Activated CD8-positive, alpha-beta memory T cell treated with anti-CD3 and anti-CD28 coated beads for 1 hour (primary cell): ENCODE measurements at places on chromosomes 5 and 9.

DNA sequence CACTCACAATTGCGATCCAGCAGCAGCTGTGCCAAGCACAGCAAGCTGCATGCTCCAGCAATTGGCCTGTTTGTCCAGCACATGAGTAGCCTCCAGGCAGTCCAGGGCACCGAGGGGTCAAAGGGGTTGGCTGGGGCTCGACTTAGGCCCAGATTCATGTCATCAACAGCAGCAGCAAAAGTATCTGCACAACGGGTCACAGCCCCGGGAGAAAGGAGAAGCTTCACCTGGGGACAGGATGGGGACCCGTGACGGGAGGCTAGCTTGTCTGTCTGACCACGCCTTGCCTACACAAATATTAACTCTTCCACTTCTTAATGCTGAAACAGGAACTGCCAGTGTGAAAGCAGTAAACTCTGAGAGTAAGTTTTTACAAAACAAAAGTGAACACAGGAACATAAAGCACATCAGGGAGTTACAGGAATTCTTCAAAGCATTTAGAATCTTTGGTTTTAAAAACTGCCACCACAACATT is 191.2 kb downstream of the PIK3R1 start:
- no peak for DNase-seq

- no peak for DNase-seq
Measured at GRCh38 chr5:10306806-10307205, 896 bp downstream of the CMBL start.

DNA sequence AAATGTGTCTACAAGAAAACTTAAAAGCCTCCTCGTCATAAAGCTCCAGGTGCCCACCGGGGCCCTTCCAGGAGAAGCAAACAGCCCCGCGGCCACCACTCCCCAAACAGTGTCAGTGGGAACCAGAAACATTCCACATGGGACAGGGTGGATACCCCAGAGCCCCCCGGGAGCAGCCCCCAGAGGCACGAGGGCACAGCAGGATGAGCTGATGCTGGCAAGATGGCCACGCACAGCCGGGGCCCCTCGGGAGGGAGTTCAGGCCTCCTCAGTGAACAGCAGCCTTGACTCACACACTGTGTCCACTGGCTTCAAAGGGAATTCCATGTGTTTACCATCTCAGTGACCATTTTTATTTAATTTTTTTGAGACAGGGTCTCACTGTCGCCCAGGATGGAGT is 10.5 kb downstream of the EXD3 start:
- no peak for DNase-seq

- DNase-seq, result no peak
Measured at GRCh38 chr5:13930541-13931171, 13.8 kb downstream of the DNAH5 start.

DNA sequence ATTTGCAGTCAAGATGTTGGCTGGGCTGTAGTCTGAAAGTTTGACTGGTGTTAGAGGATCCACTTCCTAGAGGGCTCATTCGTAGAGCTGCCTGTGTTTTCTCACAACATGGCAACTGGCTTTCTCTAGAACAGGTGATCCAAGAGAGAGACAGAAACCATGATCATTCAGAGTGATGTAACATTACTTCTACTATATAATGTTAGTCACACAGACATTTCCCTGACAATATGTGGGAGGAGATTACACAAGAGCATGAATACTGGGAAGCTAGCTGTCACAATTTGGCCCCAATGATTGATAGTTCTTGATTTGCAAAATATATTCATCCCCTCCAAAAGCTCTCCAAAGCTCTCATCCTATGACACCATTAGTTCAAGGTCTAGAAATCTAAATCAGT is 10.9 kb upstream of the TMEM161B start:
- DNase-seq, result no peak

DNA sequence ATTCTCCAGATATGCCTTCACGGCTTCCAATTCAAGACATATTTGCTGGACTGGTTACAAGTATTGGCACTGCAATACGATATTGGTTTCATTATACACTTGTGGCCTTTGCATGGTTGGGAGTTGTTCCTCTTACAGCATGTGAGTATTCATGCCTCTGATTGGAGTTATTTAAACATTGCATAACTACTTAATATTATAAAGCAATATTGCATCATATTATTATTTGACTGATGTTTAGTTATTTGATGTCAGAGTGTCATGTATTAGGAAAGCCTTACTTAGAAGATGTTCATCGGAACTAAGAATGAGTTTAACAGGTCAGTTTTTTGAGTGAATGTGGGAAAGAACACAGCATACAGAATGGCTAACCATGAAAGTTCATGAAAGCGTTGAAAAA is 28.3 kb downstream of the MARCHF6 start:
- DNase-seq, result no peak

DNA sequence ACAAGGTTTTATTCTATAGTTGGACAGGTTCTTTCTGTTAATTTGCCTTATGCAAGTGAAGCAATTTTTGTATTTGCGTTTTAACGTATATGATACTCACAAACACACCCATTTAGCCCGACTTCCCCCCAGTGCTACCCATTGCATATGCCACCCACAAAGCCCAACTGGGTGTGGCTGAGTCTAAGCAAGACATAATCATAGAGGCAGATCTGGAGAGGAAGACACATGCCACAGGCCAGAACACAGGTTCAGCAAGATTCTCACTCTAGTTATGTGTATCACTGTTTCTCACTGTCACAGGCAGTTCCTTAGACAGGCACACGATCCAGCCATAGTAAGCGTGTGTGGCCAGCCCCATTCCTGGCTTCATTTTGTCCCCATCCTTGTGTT is 29.0 kb upstream of the PUM3 start:
- DNase-seq, result no peak

DNA sequence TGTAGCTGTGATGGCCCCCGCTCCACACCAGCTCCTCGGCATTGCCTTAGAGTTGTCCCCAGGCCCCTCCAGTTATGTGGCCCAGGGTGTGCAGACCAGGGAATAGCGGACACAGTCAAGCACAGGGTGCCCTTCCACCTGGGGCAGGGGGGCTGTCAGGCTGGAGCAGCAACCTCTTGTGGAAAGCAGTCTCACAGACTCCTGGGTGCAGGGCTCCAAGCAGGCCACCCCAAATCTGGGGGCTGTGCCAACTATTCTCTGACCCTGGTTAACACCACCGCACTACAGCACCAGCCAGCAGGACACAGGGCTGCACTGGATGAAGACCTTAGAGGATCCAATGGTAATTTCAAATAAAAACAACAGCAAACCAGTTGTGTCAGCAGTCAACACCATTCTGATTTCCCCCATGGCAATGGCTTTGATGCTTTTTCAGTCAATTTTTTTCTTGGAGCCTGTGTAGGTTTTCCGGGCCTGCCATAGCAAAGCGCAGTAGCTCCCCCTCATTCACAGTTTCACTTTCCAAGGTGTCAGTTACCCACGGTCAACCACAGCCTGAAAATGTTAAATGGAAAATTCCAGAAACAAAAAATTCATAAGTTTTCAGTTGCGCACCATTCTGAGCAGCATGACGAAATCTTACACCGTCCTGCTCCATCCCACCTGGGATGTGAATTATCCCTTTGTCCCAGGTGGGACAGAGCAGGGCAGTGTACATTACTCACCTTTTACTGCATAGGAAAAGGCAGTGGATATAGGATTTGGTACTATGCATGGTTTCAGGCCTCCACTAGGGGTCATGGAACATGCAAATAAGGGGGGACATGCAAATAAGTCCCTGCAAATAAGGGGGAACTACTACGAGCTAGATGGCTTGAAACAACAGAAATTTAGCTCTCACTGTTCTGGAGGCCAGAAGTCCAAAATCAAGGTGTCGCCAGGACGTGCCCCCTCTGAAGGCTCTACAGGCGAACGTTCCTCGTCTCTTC is 49.0 kb downstream of the C5orf15 start:
- DNase-seq, result no peak

DNA sequence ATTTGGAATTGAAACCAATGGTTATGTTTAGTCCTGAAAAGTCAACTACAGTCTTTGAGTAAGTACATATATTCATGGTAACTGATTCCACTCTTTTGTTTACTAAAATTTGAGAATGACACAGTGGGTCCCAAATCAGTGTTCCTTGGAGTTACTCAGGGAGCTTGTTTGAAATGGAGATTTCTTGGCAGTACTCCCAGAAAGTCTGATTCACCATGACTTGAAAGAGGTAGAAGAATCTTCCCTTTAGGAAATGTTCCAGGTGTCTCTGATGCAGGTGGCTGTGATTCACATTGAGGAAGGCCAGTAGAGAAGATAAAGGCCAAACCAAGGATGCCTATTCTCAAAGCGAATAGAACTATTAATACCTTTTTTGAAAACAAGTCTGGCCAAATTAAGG is 1078.3 kb downstream of the CDH12 start:
- DNase-seq, result no peak

DNA sequence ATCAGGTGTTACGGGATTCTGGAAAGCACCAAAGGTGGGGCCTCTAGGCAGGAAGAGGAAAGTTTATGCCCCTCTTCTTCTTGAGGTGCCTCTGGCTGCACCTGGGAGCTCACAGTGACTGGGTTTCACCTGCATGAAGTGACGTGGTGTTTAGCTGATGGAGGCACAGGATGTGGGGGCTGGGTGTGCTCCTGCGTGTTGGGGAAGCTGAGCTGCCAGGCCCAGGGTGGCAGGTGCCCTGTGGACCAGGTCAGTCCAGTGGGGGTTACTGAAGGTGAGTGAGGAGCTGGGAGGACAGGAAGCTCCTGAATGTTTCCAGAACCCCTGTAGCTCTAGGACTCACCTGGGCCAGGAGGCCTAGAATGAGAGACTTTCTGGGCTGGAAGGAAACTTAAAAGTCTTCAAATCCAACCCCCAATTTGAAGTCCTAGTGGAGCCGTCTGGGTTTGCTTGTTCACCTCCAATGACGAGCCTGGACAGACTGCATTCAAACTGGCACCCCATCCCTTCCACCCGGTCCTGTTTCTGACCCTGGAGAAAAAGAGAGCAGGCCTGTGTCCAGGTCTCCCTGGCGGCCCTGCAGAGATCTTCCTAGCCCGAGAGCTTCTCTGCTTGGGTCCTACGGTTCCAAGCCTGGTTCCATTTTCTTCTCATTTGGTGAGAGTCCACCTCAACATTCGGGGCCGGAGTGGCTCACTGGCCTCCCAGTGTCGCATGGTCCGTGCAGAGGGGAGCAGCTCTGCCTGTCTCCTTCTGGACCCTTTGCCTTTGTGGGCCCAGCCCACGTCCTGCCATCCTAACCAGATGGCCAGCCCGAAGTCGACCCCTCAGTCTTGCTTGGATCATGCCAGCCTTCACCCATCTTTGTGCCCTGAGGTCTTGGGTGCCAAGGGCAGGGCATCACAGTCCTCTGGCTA is 22.3 kb downstream of the TRAF1 start:
- DNase-seq, result no peak

GRCh38 chr9:113636165-113636564 is 172.6 kb downstream of the RGS3 start:
- DNase-seq, result no peak

GRCh38 chr5:169374761-169375160 is 73.8 kb upstream of the SLIT3 start:
- no peak for DNase-seq

DNA sequence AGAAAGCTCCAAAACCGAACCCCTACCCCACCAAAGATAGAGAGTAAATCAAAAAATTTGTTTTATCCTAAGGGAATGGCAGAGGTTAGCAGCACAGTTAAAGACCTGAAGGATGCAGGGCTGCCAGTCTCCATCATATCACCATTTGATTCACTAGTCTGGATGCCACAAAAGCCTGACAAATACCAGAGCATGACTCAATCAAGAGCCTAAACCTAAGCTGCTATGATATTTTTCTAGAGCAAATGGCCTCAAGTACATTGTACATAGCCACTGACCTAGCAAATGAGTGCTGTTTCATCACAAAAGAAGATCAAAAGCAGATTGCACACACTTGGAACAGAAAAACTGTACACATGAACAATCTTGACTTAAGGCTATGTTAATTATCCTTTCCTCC is 48.0 kb downstream of the DPYSL3 start:
- DNase-seq, result no peak

GRCh38 chr9:123365881-123366528 is 10.0 kb downstream of the CRB2 start:
- DNase-seq, result no peak

- no peak for DNase-seq
Measured at GRCh38 chr5:40555886-40556285, 123.8 kb upstream of the PTGER4 start.

GRCh38 chr5:84568171-84568570 is 183.5 kb upstream of the EDIL3 start:
- no peak for DNase-seq

DNA sequence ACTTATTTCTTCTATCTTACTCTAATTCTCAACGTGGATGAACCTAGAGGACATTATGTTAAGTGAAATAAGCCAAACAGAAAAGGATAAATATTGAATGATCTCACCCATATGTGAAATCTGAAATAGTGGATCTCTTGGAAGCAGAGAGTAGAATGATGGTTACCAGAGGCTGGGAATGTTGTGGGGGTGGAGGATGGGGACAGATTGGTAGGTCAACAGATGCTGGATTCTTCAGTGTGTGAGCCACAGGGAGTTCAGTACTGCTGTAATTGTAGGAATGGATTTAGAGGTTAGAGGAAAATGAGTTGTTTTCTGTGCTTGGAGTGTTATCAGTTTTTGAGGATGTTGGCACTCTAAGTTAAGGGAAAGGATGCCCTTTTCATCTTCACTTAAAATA is 190.6 kb downstream of the FBXL7 start:
- no peak for DNase-seq

DNA sequence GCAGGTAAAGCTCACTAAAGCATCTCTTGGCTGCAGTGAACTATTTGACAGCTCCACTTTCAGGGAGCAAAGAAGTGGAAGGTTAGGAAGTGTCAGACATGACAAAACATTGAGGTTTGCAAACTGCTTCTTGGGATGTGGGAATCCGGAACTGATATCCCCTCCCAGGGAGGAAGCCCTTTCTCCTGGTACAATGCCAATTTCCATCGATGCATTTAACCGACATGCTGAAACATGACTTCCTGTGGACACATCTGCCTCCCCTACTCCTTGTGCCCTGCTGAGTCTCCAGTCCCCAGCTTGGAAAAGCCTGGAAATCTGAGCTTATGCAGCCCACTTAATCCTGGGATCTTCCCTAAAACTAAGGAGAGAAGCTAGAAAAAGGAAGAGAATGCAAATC is 323.1 kb upstream of the DAP start:
- no peak for DNase-seq

- no peak for DNase-seq
Measured at GRCh38 chr5:66351813-66352212, 207.7 kb downstream of the SREK1 start.

DNA sequence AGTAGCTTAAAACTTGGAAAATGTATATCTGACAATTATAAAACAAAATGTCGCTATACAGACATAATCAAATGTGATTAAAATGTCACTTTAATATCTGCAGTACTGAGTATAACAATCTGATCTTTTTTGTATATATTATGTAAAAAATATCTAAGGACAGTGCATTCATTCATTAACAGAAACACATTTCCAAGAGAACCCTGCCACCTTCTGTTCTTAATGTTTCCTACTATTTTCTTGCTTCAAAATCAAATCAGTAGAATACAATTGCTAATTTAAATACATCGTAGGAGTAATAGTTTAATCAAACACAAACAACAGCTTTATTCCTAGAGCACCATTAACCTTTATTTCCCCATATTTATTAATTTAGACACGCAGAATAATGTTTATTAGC is 142.6 kb upstream of the ST8SIA4 start:
- no peak for DNase-seq
